ENCODE measurements at places on chromosomes 4 and X.

- no peak for DNase-seq
Observed at GRCh38 chr4:82865592-82865991, 25.4 kb downstream of the SEC31A start.

GRCh38 chrX:9626379-9626778 lies 139.3 kb downstream of the GPR143 start:
- DNase-seq = no peak

DNA sequence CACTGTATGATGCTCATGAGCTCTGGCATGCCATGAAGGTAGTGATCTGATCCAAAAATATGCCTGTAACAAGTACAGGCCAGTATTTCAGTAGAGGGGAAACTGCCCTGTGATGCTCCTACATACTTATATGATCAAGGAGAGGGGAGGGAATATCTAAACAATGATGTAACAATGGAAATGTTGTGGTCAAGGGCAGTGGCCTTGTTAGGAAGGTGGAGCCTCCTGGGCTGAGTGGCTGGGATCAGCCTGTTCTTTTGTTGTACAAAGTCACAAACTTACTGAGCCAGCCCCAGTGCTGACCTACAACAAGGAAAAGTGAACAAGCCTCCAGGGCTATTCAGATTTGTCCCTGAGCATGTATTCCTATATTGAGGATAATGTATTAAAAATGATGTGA lies 70.3 kb downstream of the ANXA10 start:
- no peak for DNase-seq

DNA sequence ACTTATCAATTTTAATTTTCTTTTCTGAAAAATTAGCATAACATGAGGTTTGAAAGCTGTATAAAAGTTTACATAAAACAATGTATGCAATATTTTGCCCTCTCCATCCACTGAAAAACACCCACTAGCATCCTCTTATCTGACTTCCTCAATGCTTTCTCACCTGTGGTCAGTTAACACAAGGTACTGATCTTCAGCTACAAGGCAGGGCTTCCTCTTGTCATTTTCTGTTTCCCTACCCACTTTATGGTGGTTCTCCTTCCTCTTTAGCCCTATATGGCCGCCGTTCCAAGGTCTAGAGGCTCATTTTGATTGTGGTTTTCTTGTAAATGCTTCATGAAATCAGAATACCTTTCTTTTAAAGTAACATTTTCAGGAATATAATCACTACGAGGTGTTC lies 618.6 kb upstream of the CPEB2 start:
- no peak for DNase-seq

DNA sequence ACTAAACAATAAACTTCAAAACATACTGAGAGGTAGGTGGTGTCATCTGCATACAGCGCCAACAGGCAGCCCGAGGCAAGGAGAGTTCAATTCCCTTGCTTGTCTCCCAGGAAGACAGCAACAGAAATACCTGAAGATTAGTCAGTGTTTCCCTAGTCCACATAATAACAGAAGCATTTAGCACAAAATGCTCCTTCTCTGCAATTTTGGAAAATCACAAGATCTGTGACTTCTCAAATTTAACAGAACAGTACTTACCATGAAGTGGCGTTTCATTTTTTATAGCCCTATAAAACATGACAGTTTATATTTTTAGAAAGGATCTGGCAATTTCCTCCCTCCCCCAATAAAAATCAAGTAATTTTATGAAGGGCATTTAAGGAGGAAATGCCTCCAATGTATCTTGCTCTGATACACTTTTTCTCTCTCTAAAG lies 67.1 kb upstream of the MYOZ2 start:
- no peak for DNase-seq

DNA sequence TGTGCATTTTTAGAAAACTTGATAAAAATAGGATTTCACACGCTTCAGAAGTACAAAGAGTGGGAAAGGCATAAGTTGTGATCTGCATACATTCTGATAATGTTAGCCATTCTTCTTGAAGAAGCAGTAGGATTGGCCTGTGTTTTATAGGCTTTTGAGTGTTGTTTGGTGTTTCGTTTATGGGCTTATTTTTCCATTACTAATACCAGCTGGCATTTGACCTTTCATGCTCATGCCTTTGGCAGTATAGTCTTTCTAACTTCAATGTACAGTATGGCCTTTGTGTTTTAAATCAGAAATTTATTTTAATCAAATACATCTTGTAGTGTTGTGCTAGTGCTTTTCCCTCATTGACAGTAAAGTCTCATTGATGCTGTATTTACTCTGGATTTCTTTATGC lies 51.5 kb upstream of the SLC4A4 start:
- DNase-seq = no peak

DNA sequence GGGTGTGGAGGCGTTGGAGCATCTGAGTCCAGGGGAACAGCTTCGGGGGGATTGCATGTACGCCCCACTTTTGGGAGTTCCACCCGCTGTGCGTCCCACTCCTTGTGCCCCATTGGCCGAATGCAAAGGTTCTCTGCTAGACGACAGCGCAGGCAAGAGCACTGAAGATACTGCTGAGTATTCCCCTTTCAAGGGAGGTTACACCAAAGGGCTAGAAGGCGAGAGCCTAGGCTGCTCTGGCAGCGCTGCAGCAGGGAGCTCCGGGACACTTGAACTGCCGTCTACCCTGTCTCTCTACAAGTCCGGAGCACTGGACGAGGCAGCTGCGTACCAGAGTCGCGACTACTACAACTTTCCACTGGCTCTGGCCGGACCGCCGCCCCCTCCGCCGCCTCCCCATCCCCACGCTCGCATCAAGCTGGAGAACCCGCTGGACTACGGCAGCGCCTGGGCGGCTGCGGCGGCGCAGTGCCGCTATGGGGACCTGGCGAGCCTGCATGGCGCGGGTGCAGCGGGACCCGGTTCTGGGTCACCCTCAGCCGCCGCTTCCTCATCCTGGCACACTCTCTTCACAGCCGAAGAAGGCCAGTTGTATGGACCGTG lies 2.2 kb downstream of the AR start:
- no peak for DNase-seq

DNA sequence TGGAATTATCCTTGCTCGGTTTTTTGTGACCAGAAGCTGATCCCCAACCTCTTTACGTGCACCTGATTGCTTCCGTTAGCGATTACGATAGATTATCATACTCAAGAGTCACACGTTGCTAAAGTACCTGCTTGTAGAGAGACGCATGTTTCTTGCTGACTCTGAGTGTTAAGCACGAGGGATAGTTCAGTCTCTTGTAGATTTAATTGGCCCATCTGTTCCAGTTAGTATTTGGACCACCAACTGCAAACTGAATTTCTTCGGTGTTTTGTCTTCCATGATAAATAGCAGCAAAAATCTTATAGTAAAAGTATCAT lies 516 bp upstream of the COX18 start:
- no peak for DNase-seq

GRCh38 chrX:38332505-38332904 lies 5.2 kb upstream of the RPGR start:
- DNase-seq = no peak

DNA sequence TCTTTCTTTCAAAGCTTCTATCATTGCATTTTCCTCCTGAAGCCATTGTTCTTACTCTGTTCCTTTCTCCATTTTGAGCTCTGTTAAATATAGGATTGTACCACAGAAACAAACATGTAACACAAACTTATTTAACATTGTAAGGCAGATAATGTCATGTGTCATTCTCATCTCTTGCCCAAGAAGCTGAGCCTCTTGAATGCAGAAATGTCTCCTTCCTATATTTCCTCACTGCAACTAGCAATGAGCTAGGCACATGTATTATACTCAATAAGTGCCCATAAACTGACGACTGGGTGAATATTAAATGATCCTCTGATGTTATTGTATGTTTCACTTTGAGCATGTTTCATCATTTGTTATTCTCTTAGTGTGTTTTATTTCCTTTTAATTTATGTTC lies 56.7 kb upstream of the SLC7A11 start:
- DNase-seq = no peak

GRCh38 chr4:153440475-153440874 lies 25.7 kb upstream of the TMEM131L start:
- DNase-seq = no peak

- DNase-seq = no peak
Observed at GRCh38 chr4:143420227-143420626, 83.6 kb downstream of the GAB1 start.

GRCh38 chr4:105558277-105558676 lies 5.9 kb downstream of the ARHGEF38 start:
- no peak for DNase-seq

DNA sequence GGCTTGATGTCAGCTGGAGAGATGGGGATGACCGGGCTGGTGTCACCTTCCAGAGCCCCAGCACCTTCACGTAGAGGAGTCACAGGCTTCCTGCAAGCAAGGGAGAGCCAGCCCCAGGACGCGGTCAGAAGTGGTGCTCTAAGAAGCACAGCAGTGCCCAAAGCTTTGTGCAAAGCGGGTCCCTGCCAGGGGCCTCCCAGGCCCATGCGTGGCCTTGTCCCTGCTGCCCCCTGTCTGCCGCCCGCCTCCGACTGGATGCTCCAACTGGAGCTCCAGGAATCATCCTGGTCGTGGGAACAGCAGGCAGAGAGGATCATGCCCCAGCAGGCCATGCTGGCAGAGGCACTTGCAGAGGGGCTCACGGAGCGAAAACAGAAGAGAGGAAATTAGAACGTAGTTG lies 40.1 kb upstream of the LRPAP1 start:
- no peak for DNase-seq

DNA sequence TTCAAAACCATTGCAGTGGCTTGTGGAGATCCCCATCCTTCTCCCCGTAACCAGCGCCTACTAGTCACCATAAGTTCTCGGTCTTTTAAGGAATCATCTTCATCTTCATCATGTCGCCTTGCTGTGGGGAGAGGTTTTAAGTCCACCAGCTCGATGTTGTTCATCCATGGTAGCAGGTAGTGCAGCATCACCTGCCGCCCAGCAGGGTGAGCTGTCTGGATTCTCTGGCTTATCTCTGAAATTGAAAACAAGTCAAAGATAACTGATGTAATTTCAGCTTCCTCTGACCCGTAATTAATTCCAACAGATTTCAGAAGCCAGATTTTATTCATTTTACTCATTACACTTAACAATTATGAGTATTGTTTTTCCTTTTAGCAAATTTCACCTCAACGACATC lies 67.4 kb downstream of the ZAR1 start:
- no peak for DNase-seq

GRCh38 chr4:138190452-138190858 lies 51.7 kb downstream of the SLC7A11 start:
- no peak for DNase-seq
